Epithelial cell of esophagus (primary cell): ENCODE measurements at places on chromosomes 4 and X.

- DNase-seq: no peak
These were observed 322.8 kb upstream of the PPARGC1A start for GRCh38 chr4:24212642-24213041.

DNA sequence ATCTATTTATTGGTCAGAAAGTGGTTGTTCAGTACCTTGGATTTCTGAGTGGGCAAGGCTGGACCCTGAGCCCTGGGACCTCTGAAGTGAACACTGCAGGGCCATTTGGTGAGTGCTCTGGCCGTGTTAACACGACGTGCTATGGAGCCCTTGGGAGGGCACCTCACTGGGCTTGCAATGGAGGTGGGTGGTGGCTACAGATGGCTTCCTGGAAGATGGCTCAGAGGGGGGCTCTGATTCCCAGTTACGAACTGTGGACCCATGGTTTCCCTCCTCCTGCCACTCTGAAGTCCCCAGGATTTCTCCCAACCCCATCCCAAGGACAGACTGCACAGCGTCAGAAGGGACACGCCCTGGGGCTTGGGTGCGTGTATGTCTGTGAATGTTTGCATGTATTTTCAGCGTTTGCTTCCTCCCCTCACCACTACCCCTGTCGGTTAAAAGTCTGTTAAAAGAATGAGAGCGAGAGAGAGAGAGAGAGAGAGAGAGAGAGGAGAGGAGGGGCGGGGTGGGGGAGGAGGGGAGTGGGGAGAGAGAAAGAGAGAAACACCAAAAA lies 3.7 kb upstream of the RHOH start:
- DNase-seq: no peak

GRCh38 chr4:22686141-22686540 lies 6.6 kb upstream of the GBA3 start:
- DNase-seq: no peak

- no peak for DNase-seq
These were observed 46.1 kb upstream of the PASD1 start for GRCh38 chrX:151517421-151517820.

DNA sequence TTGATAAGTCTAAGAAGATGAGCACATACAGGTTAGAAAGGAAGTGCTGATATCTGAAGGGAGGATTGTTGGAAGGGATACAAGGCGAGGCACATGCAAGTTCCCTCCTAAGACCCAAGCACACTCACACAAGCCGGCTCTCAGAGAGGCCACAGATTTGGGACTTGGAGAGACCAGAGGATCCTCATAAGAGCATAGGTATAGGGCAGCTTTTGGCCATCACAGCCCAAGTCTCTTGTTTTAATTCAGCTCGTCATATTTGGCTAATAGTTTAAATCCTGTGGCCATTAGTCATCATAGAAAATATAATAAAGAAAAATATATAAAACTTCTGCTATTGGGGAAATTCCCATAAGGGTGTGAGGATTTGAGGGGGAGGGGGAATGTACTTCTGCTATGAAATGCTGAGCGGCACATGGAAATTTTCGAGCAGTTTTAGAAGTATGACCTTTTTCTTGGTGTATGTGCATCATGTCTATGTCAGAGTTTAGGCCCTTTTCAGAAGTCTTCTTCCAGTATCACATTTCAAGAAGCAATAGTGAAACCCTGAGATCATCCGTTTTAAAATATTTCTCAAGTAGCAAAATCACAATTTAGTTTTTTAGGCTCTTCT lies 97.7 kb downstream of the NFKB1 start:
- DNase-seq: peak; percentile 11

DNA sequence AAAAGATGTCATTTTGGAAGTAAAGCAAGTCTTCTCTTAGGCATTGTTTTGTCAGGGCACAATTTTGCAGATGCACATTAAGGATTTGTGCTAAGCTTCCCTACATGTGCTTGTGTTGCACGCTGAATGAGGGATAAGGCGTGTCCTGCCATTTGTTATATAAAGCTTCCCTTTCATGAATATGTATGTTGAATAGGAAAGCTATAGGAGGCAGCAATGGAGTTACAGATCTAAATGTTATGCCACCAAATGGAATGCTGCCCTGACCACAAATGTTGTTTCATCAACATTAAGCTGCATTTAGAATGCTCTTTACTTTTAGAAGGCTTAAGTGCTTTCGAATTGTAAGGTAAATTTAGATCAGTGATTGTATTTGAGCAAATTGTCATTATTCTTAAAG lies 20.9 kb downstream of the SGMS2 start:
- DNase-seq: peak; percentile 58

GRCh38 chr4:72022553-72022952 lies 9.2 kb upstream of the NPFFR2 start:
- no peak for DNase-seq

DNA sequence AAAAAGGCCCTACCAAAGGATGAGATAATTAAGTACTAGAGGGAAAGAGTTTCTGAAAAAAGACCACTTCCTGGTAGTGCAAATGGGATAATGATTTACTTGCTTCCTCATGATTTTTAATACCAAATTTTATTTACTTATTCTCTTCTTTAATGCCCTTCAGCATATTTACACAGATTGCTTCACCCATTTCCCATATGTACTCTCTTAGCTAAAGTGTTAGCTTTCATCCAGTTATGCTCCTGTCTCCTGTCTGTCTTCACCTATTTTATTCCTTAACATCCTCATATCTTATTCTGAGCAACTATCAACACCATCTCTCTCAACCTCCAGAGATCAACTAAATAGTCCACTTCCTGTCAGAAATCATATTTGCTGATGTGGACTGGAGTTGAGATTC lies 183.2 kb upstream of the HS3ST1 start:
- DNase-seq: no peak

- peak; percentile 4 for DNase-seq
These were observed 1950.9 kb downstream of the ARAP2 start for GRCh38 chr4:34293459-34293858.

DNA sequence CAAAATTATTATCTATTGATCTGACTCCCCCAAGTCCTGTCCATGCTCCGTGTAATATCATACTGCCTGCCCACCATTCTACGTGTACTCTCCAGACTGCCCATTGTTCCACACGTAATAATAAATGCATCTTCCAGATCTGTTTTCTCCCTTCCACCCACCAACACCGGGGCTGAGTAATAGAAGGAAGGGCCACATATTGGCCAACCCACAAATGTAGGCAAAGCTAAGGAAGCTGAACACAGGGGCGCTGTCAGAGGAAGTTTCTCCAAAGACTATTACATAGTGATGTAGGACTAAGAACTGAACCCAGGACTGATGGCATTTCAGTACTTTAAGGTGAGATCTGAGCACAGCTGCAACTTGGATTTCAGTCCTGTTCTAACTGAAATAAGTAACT lies 135.8 kb upstream of the GUCY1A1 start:
- peak; percentile 67 for DNase-seq

GRCh38 chrX:138849521-138849920 lies 138.0 kb upstream of the FGF13 start:
- no peak for DNase-seq

DNA sequence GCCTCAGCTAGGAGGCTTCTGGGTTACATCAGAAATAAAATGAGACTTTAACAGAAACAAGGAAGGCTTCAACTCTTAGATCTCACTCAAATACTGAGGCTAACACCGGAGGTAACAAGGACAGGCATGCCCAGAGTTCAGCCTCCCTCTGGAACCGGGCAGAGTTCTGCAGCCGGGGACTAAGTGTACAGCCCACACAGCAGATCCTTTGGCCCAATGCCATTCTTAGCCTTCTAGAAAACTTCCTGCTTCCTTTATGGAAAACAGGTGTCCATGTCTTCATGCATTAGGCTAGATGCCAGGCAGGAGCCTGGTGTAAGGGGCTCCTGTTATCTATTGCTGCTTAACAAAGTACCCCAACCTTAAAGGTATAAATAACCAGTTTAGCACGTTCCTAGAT lies 369.7 kb downstream of the BCOR start:
- DNase-seq: peak; percentile 11

- DNase-seq: no peak
These were observed 13.7 kb downstream of the ZBTB33 start for GRCh38 chrX:120264341-120264740.

- DNase-seq: no peak
These were observed 174.9 kb upstream of the MXRA5 start for GRCh38 chrX:3521396-3521795.

DNA sequence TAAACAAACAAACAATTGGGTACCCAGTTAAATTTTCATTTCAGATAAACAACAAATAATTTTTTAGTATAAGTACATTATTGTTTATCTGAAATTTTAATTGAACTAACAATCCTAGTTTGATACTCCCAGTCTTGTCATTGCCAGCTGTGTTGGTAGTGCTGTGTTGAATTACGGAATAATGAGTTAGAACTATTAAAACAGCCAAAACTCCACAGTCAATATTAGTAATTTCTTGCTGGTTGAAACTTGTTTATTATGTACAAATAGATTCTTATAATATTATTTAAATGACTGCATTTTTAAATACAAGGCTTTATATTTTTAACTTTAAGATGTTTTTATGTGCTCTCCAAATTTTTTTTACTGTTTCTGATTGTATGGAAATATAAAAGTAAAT lies 2.9 kb downstream of the CXCL8 start:
- DNase-seq: no peak

DNA sequence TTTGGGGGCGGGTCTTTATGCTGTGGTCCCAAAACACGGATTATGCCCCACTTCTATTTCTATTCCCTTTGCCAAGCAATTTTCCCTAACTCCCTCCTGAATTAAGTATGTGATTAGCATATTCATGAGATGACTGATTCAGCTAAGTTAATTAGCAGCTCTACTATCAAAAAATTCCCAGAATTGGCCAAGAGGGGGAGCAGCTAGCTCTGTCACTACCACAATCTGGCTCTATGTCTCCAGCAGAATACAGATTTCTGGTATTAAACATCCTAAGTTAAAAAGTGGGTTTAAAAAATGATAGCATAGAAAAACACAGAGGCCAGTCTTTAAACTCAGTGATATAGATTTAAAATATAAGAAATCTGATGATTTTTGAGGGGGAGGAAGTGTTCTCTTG lies 80.3 kb downstream of the GPC4 start:
- DNase-seq: peak; percentile 46

GRCh38 chr4:85952528-85952927 lies 407.3 kb downstream of the MAPK10 start:
- DNase-seq: peak; percentile 48

DNA sequence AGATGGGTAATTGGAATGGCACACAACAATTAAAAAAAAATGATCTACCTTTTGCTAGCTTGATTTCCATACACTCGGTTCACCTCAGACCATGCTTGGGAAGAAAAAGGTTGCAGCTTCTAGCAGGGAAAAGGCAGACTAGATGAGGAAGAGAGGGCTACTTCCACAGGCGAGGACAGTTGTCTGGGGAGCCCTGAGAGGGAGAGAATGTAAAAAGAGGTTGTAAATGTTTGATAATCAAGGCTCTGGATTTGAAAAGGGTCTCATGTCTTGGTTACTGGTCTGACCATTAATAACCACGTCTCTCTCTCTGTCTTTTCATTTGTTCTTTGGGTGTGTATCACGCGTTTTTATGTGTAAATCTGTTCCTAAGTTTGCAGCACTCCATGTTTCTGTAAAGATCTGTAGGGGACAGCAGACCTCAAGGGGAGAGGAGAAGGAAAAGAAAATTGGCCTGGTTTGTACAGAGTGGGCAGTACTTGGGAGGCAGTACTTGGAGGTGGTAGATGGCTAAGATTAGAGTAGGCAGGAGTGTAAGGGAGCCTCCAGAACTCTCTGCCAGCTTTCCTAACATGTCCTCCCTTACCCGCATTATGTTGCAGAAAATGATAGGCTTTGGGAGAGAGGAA lies 750 bp downstream of the ARMCX5 start:
- DNase-seq: peak; percentile 1

DNA sequence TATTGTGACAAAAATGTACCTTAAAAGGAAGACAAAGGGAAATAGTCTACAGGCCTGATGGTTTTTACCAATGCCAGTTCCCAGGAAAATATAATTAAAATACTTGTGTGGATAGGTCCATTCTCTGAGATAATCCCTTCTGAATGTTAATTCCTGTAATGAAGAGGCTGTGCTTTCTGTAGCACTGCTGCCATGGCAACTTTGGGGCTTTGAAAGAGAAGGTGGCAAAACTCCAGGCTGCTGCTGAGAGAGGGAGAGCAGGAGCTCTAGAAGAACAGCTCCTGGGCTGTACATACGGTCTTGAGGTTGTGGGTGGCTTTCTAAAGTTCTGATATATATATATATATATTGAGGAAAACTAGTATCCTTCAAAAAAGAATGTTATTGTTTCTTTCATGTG lies 125.4 kb downstream of the PDLIM5 start:
- DNase-seq: no peak

DNA sequence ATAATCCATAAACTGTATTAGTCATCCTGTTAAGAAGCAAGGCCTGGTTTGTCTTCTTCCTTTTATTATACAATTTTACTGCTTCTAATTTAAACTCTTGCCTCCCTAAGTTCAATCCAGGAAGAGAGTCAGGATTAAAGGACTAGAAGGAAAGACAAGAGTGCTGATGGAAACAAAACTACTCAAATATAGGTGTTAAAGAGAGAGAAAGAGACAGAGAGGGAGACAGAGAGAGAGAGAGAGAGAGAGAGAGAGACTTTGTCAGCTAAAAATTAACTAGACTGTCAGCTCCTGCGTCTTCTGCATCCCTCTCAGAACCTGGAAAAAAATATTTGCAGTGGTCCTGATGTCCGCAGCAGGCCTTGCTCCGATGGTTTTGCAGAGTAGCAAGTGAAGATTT lies 13.5 kb upstream of the FGG start:
- peak; percentile 11 for DNase-seq

GRCh38 chrX:137896123-137896522 lies 330.2 kb downstream of the ZIC3 start:
- DNase-seq: no peak

DNA sequence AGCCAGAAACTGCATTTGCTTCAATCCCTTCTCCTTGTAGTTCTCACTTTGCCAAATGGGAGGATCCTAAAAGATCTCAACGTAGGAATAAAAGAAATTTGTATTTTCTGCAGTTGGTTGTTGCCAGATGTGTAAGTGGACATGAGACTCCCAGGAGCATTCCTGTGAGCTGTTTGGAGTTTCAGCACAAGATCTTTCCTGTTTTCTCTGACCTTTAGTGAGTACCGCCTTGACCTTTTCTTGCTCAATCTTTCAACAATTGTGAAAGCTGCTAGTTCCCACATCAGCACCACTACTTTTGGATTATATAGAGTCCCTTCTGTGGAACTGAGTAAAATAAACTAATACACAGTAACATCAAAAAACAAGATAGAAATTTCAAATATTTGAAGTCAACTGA lies 683.8 kb upstream of the PABPC4L start:
- DNase-seq: no peak

DNA sequence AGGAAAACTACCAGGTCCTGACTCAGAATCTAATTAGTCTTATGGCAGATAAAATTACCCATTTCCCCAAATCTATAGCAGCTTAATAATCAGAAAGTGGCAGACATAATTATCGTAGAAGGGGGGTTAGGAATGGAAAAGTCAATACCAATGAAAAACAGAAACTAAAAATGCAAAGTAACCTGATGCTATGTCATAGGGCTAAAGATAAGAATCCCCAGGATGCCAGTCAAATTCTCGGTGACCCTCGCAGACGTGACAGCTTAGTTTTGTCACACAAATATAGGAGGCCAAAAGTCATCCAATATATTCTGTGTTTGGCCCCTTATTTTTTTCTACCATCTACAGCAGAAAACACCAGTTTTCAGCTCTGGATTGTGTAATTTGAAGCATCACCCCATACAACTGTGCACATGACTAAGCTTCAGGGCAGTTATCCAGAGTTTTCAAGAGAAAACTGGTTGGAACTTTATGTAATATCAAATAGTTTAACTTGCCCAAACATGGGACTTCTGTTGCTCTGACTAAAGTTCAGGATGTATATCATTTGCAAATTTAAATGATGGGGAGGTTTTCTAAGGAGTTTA lies 30.9 kb downstream of the RASSF6 start:
- DNase-seq: peak; percentile 87
